ENCODE measurements at places on chromosomes 3 and 15.
A peak's percentile ranks its signal among the peaks of the same experiment; 100 is the strongest.

DNA sequence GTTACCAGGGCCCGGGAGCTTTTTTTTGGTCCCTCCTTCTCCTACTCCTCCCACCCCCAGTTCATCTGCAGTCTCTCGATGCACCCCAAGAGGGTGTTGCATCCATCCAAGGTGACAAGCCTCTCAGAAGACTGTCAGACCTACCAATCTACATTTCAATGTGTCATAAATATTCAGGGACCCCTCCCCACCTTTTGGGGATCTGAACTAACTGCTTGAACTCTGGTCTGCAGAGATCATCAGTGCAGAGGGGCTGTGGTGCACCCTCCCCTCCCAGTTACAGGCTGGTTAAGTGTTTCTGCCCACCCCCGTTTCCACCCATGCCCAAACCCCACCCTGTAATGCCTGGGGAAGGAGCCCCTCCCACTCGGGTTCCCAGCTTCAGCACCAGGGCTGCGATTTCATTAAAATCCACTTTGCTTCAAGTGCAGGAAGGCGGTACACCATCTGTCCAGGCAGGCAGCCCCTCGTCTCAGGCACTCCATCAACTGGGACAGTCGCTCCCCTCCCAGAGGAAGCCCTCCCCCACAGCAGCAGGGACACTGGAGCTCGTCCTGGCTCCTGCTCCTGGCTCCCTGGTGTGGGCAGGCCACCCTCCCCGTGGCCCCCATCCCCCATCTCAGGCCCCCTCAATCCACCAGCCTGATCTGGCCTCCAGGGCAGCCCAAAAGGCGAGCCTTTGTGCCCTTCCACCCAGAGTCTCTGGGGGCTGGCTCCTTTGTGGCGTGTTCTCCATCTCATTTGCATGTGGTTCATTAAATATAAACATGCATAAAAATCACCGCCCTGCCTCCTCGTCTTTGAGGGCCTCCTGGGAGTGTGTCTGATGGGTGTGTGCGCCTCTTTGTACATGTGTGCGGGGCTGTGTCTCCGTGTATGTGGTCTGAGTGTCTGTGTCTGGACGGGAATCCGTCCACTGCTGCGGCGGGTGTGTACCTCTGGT is 32.3 kb downstream of the RNU5B-1 start:
- DNase-seq, result no peak

DNA sequence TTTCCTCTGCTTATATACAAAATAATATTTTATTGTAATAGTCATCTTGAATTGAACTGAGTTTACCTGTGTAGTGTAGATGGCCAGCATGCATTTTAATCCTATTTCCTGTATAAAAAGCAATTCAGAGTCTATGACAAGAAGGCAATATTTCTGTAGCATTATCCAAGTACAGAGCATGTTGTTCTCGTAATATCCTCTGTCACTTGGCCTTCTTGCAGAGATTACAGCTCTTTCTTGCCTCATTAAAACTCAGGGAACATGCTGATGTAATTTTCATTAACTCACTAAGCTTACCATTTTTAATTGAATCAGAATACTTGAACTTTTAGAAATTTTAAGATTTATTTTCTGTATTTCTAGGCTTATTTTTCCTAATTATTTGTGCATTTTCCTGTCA is 203.3 kb upstream of the AGTR1 start:
- DNase-seq, result no peak

DNA sequence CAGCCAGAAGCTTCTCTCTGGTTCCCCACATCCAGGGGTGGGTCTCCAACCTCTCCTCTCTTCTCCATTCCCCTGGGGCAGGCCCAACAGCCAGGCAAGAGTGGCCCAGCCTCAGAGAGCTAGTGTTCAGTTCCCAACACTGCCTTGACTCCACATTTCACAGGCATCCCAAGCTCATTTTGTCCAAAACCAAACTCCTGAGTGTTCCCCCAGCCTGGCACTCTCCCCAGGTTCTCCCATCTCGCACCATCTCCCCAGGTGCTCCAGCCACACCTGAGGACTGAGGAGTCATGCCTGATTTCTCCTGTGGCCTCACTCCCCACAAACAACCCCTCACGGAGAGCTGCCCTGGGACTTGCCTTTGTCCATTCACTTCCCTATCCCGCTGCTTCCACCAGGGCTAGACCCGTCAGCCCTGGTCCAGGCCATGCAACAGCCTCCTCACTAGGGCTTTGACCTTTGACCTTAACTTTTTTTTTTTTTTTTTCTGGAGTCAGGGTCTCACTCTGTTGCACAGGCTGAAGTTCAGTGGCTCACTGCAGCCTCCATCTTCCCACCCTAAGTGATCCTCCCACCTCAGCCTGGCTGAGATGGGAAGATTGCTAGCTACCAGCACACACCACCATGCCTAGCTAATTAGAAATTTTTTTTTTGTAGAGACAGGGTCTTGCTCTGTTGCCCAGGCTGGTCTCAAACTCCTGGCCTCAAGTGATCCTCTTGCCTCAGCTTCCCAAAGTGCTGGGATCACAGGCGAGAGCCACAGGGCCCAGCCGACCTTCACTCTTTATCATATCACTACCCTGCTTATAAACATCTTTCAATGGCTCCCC is 3.9 kb upstream of the CSK start:
- DNase-seq, result no peak

DNA sequence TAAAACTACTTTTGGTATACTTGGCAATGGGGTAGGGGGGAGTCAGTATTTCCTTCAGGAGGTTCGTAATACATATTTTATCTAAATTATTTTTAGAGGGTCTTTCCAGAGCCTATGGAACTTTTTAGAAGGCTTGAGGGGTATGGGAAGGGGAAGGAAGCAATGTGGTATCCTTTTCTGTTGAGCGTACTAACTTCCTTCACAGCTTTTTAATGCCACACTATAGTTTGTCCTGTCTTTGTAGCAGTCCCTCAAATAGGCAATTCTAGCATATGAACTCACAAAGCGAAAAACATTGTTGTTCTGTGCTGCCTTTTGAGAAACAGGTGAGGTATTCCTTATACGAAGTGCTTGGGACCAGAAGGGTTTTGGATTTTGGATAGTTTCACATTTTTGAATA is 22.3 kb upstream of the P2RY13 start:
- no peak for DNase-seq

DNA sequence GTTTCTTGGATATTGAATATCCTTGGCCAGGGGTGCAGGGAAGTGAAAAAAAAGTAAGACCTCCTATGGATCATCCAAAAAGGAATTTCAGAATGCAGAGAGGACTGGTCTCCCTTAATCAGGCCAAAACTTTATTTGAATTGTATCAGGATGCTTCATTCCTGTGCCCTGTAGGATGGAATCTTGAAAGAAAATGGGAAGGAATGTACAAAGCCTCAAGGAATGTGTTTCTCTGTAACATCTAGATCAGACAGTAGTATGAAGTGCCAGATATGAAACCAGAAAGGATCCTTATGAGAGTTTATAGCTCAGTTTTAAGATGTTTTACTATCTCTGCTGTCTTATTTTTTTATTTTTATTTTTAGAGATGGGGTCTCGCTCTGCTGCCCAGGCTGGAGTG is 6.5 kb upstream of the GSK3B start:
- no peak for DNase-seq

- DNase-seq, result no peak
These were observed 333.6 kb upstream of the TBL1XR1 start for GRCh38 chr3:177530908-177531307.

DNA sequence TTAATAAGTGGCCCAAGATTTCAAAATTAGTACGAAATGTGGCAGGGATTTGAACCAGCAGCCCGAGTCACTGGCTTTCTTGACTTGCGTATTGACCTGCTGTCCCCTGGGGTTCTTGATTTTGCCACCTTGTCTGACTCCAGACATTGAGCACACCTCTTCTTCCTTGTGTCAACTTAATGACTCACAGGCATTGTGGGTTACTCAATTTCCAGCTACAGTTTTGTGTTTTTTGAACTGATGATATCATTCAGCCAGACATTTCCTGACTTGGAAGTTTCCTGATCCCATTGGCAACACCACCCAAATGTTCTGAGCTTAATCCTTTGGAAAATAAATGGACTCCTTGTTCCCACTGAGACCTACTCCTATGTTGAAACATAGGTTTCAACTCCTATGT is 64.2 kb downstream of the MOBP start:
- no peak for DNase-seq

DNA sequence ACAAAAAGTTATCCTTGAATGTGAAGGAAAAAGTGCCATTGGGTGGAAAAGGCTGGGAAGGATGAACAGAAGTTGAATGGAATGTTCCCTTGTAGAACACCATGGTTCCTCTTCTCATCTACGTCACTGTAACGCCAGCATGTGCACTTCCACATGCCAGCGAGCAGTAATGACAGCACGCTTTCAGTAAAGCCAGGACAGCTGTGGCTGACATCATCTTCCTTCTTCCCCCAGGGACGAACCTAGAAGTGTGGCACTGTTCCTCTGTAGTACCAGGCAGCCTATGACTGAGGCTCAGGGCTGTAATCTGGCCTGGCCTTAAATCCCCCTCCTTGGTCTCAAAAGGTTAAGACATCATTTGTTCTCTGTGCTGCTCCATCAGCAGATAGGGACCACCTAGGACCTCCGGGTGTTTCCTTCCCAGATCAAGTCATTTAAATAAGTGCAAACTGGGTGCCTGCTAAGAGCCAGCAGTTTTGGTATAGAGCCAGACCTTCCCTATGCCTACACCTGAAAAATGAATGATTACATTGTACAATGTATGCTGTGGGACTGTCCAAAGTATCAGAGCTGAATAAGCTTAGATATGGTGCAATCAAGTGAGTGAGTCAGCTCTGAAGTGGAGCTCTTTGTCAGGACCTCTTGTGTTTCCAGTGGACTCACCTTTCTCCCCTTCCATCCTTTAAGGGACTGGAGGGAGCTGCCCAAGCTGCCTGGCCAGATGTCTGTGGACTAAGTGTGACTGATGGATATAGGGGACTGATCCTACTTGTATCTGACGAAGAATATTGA is 5.6 kb upstream of the SRPRB start:
- DNase-seq, result no peak

DNA sequence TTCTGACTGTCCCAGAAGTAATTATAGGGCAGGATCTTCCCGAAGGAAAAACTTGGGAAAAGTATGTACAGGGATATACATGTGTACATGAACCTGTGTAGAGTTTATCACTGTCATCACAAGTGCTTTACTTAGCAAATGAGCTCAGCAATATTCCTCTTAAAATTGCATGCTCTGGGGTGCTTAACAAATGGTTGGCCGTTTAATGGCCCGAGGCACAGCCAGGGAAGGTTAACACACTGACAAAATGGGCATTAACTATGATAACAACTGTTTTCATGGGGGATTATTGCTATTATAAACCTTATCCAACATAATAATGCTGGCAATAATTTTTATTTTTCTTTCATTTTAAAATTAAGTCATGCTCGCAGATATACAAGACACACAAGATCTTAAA is 459.3 kb downstream of the TUSC7 start:
- no peak for DNase-seq

- no peak for DNase-seq
These were observed 128.4 kb upstream of the RAD18 start for GRCh38 chr3:9091486-9092235.

GRCh38 chr3:15858547-15859506 is 61.0 kb upstream of the ANKRD28 start:
- DNase-seq, result peak; percentile 73

- no peak for DNase-seq
These were observed 10.8 kb downstream of the SELENOT start for GRCh38 chr3:150613709-150614480.

- no peak for DNase-seq
These were observed 30.6 kb upstream of the GPR160 start for GRCh38 chr3:170007031-170007663.

DNA sequence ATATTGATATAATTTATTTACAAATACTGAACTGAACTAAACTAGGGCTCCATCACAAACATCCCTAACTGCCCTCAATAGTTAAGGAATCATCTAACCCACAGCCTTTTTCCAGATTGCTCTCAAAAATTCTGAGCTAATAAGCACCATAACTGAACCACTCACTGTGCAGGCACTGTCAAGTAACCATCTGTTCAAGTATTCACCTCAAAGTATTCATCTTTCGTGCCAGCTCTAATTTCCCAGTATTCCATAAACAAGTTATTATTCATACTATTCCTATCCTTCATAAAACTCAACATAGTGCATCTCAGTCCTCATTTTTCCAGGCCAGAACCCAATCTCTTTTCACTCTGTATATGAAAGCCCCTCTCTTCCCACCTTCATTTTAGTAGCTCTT is 41.1 kb downstream of the THBS1 start:
- DNase-seq, result no peak

GRCh38 chr15:33808720-33809457 is 159.4 kb upstream of the CHRM5 start:
- DNase-seq, result no peak

GRCh38 chr15:40990789-40991188 is 37.5 kb downstream of the CHAC1 start:
- no peak for DNase-seq

- DNase-seq, result no peak
These were observed 3.0 kb upstream of the MAP1A start for GRCh38 chr15:43514241-43515057.

- no peak for DNase-seq
These were observed 348.6 kb downstream of the PLCL2 start for GRCh38 chr3:17233398-17233800.

- DNase-seq, result no peak
These were observed 4.8 kb downstream of the TTBK2 start for GRCh38 chr15:42915654-42916315.

- no peak for DNase-seq
These were observed 57.2 kb downstream of the CRTC3 start for GRCh38 chr15:90586948-90587347.

- peak; percentile 32 for DNase-seq
These were observed at the start of gene CLSTN2 for GRCh38 chr3:139935016-139935865. Gene CLSTN2, plus strand, starts transcription at chr3:139935185.

GRCh38 chr3:53544357-53544756 is 49.9 kb downstream of the CACNA1D start:
- DNase-seq, result no peak

DNA sequence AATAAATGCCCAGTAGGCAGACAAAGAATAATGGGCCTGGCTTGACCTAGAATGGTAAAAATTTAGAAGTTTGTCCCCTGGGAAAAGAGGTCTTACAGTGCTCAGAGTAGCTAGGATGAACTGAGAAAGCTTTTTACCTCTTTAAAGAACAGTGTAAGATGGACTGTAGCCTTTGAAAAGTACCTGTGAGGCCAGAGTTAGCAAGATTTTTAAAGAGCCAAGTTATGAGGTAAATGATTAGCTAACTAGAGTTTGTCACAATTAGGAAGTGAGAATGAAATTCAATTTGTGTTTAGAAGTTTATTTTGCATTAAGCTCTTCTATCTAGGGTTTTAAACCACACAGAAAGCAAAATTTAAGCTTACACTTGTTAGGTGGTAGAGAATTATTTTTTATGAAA is 480.9 kb downstream of the ZIC1 start:
- no peak for DNase-seq

DNA sequence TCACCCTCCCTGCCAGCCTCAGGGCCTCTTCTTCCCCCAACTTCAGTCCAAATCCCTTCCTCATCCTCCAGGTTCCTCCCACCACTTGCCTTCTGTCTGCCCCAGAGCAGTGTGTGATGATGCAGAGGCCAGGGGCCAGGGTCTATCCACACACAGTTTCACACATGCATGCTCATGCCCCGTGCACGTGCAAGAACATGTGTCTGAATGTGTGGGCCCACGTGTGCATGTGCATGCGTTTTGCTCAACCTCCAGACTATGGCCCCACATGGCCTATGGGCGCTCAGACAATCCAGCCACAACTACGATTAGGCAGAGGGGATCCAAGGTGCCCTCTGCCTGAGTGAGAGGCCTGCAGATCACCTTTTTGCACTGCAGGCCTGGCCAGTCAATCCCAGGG is 32.3 kb upstream of the SLC6A1 start:
- no peak for DNase-seq

- no peak for DNase-seq
These were observed 121.5 kb upstream of the FGF7 start for GRCh38 chr15:49301562-49301961.

GRCh38 chr3:140467104-140467577 is 210.7 kb upstream of the TRIM42 start:
- no peak for DNase-seq
